ENCODE measurements at places on chromosomes 11 and 22.

DNA sequence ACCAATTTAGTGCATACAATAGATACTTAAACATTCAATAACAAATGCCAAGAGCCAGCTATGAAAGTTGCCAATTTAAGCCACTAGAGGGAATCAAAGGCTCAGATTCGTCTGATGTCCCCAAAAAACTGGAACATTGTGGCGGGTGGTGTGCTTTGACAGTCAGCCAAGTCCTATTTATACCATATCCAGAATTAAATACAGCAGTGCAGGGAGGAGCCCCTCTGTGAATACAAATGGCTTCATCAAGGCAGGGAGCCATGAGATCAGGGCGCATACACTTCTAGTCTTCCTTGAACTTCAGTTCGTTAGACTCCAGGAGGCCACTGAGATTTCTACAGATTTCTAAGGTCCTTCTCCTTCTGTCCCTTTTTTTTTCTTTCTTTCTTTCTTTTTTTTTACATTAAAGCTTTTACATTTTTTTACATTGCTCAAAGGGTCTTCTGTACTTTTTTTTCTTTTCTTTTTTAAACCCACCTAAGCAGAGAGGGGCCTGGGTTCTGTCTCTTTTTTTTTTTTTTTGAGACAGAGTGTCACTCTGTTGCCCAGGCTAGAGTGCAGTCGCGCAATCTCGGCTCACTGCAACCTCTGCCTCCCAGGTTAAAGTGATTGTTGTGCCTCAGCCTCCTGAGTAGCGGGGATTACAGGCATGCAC lies 41.5 kb upstream of the HSPA8 start:
- DNase-seq = peak; percentile 76

DNA sequence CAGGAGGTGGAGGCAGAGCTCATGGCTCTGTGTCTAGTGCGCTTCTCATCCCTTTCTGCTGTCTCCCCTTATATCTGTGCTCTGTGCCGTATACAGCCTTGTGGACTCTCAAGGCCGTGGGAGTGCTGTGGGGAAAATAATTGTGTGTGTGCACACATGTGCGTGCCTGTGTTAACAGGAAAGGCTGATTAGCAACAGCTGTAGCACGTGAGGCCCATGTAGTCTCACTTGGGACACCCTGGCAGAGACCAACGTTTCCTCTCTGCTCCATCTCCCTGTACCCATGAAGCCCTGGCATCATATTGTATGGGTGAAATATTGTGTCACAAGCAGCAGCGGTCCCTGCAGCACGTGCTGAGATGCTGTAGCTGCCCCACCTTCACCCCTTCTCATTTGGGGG lies 109.3 kb downstream of the LRRC32 start:
- no peak for DNase-seq

DNA sequence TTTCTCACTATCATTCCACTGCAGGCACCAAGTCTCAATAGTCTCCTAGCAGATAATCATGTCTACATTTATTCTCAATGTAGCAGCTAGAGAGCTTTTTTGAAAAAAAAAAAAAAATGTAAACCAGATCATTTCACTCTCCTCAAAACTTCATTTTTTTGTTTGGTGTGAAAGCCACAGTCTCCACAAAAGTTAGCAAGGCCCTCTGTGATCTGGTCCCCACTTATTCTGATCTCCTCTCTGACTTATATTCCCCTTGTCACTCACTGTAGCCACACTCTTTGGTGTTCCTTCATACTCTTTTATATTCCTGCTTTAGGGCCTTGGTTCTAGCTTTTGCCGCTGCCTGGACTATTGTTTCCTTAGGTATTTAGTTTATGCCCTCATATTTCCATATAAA lies 101.6 kb upstream of the RRM1 start:
- DNase-seq = no peak

GRCh38 chr22:24376002-24376401 lies 51.4 kb upstream of the ADORA2A start:
- DNase-seq = no peak

GRCh38 chr11:75338516-75339208 lies 12.8 kb downstream of the ARRB1 start:
- DNase-seq = no peak

GRCh38 chr11:23021287-23021863 lies 161.1 kb upstream of the CCDC179 start:
- peak; percentile 2 for DNase-seq

GRCh38 chr11:34652191-34652973 lies 31.5 kb downstream of the EHF start:
- DNase-seq = no peak

DNA sequence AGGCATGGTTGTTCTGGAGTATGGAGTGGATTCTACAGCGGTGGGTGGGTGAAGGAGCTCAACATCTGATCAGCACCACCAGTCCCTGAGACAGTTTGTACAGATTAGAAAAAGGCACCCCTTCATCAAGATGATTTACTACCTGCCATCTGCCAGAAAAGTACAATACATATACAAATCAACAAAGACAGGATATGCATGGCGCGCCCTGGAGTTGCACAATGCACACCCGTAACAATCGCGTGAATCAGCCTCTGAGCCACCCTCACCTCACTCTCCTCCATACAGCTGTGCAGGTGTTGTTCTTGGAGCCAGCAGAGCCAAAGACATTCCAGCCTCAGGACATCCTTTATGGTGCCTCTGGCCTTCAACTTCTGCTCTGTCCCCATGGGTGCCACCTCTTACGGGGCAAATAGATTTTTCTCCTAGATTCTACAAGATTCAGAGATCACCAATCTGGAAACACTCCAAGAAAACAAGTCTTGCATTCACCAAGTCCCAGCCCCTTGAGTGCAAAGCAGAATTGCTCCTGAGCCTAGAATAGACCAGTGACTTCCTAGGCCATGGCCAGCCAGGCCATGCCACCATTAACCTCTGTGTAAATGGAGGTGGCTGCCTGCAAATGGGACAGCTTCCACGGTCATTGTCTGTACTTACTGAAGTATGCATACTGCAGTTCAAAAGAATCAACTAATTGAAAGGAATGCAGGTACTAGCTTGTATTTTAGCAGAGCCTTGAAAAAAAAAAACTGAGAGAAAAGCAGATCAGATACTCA lies 490.9 kb downstream of the SOX6 start:
- no peak for DNase-seq

- DNase-seq = no peak
These were observed 83.7 kb downstream of the CADM1 start for GRCh38 chr11:115420505-115420904.

- DNase-seq = no peak
These were observed 3.9 kb upstream of the PTS start for GRCh38 chr11:112222303-112222702.

DNA sequence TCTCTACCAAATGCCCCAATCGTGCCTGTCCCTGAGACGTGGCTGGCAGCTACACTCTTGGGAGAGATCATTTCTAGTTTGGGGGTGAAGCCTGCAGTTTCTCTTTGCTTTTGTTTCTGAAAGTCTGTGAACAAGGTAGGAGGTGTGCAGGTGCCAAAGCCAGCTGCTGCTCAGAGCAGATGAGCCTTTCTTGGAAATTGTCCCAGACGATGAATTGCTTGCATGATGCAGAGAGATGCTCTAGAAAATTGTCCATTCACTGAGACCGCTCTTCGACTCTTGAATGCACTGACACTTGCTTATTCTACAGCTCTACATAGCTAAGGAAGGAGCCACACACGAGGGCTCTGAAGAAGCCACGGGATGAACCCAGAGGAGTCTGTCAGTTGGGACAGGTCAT lies 225.6 kb upstream of the E2F8 start:
- peak; percentile 6 for DNase-seq

DNA sequence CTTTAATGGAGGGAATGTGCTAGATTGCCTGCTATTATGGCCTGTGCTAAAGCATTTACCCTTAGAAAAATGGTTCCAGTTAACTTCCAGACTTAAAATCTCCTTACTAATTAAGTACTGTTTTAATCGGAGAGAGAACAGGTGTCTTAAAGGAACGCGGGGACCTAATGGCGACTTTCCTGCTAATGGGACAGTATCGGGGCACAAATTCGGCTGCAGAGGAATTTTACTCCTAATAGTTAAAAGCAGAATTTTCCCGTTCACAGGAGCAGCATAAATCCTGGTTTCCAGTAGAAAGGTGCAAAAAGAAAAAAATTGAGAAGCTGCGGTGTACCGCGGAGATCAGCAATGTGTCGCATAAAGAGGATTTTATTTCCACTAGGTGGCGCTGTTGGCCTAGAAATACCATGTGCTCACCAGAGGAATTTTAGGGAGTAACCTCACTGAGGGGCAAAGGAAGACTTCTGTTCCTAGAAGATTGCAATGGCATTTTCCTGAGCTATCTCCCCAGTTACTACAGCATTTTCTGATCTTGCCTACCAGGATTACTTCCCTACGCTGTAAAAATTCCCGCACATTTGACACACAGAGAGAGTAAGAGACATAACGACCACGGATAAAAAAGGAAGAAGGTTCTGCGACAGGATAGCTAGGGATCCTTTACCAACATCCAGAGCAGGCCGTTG lies 44.5 kb downstream of the ZNF280B start:
- peak; percentile 31 for DNase-seq

- no peak for DNase-seq
These were observed 88.8 kb upstream of the API5 start for GRCh38 chr11:43223026-43223425.

DNA sequence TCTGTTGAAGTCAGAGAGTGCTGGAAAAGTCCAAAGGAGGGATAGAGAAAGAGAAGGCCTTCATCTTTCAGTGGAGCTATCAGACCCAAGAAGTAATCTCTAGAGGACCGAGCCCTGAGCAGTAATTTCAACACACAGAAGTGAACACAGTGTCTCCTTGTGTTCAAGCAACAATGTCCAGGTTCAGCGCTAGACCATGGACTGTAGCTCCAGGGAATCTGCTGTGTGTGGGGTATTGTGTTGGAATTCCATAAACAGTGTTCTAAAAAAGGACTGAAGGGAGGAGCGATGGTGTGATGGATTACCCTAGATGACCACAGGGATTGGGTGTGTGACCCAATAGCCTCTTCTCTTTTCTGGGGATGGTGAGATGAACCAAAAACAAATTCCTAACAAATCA lies 165.9 kb downstream of the BLID start:
- DNase-seq = no peak

GRCh38 chr22:49935561-49935960 lies 17.1 kb downstream of the CRELD2 start:
- DNase-seq = no peak
